Activated CD4-positive, alpha-beta T cell treated with anti-CD3 and anti-CD28 coated beads, Interleukin-2, Interleukin-6, amounts not matched to agents 100 ng/mL and 50 ng/mL, durations not matched to agents 16 hours and 8 hours (primary cell): ENCODE measurements at places on chromosomes 2 and 18.
A peak's percentile ranks its signal among the peaks of the same experiment; 100 is the strongest.

DNA sequence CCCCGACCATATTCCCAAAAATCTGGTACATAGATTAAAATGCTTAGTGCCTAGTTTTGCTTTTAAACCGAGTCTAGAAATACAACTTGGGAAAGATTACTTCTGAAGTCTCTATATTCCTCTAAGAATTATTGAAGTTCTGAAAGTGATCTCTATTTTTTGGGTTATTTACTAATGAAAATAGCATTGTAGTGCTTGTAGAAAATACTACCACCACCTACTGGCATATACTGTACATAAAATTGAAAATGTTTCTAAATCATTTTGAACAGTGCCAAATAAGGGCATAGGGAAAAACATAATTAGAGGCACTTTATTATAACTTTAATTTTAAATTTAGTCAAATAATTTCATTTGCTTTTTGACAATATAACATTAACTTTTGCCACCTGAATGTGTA is 1399.6 kb upstream of the ZEB2 start:
- no peak for DNase-seq

- no peak for DNase-seq
Observed at GRCh38 chr2:51404226-51404625, 372.3 kb upstream of the NRXN1 start.

GRCh38 chr18:59200787-59201186 is 19.2 kb upstream of the GRP start:
- DNase-seq: no peak

GRCh38 chr2:178870703-178871102 is 63.5 kb upstream of the TTN start:
- DNase-seq: peak; percentile 17

DNA sequence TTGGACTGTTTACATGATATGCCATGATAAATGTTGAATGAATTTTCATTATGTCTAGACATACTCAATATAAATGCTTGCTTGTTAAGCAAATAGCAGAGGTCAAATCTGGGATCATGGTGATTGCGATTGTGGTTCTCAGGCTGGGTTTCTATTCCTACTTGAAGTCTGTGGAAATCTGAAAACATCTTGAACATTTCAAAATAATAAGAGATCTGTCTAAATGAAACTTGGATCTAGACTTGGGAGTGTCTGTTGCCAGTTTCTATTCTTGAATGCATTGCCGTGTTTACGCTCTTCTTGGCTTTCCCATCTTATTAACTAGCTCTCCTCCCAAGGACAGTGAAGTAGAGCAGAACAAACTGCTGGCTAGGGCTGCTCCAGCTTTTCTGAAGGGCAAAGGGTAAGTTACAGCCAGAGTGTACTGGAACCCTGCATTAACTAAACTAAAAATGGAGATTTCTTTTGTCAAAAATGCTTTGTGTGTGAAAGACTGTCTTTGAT is 127.7 kb downstream of the DTNA start:
- DNase-seq: no peak

GRCh38 chr2:231373786-231374349 is 21.6 kb upstream of the B3GNT7 start:
- no peak for DNase-seq

GRCh38 chr18:75754433-75754832 is 326.9 kb upstream of the SMIM21 start:
- DNase-seq: no peak

GRCh38 chr2:25615920-25616319 is 57.5 kb downstream of the DTNB start:
- DNase-seq: no peak

GRCh38 chr18:57433482-57433881 is 1.7 kb upstream of the ONECUT2 start:
- no peak for DNase-seq

DNA sequence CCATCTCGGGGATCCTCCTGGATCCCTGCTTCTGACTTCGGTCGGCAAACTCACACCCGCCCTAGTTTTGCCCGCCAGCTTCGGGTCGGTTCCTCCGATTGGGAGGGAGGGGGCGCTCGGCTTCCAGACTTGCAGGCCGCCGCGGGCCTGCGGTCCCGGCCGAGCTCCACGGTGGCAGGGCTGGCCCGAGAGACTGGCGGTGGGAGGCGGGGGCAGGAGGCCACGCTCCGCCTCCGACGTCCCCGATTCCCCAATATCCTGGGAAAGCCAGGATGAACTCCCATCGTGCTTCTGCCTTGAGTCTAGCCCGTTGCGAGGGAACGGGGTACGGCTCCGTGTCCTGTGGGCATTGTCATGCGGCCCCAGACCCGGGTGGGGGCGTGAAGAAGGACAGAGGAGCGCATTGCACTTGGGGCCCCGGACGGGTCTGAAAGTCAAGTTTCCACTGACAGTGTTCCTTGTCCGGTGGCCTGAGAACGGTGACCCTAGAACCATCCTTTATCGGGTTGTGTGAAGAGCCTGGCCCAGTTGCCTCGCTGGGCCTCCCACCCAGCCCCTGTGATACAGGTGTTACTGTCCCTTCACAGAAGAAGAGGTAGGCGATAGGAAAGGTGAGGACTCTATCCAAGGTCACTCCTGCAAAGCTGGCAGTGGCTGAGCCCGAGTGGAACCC is 2.4 kb upstream of the INHBB start:
- DNase-seq: peak; percentile 76

- DNase-seq: no peak
Observed at GRCh38 chr2:105606081-105606480, 138.6 kb upstream of the NCK2 start.

GRCh38 chr2:23092831-23093230 is 292.1 kb upstream of the KLHL29 start:
- DNase-seq: no peak

GRCh38 chr2:54669677-54670484 is 53.6 kb upstream of the EML6 start:
- no peak for DNase-seq

DNA sequence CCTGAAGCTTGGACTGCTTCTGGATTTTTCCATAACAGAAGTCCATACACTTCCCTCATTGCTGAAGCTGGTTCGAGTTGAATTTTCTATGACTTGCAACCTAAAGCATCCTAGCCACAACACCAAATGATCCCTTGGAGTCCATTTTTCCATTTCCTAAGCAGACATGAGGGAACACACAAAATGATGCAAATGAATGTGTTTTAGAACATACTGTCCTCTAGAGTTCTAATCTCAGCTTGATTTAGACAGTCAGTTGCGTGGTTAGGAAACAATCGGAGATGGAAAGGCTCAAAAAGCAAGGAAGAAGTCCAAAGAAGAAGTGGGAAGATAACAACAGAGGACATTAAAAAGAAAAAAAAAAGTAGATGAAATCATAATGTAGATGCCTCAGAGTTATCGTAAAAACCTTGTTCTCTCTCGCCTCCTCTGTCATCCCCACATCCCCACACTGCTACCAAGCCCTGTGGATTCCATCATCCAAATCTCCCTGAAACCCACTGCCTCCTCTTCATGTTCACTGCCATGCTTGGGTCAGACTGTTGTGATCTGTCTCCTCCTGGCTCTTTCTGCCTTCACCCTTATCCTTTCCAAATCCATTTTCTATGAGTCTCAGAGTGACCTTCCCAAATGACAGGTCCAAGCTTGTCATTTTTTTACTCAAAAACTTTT is 58.4 kb downstream of the TMEM247 start:
- DNase-seq: no peak

DNA sequence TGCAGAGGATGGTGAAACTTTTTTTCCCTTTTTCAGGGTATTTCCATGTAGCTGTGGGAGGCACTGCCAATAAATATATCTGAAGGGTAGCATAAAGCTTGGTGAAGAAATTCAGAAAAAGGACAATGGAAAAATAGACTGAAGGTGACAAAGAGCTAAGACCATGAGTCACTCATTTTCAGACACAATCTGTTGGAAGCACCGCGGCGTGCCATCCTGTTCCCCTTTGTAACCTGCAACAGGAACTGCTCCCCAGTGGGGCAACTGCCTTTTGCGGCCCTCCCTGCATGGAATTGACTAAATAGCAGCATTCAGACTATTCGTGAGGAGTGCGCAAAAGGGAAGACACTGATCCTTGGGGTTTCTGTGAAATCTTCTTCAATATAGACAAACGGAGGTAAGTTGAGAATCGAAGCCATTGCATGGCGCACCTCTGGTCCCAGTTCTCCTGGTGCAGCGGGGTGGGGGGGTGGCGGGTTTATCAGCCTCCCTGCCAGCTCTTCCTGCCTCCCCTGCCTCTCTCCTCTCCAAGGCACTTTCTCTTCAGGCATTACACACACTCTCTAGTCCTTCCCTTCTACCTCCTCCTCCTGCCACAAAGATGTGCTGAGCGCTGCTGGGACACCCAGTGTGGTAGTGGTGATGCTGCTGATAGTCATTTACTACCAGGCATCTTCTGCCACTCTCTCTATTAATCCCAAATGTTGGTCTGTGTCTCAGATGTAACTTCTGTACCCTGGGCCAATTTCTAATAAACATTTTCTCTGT is 126.2 kb upstream of the TMEM200C start:
- no peak for DNase-seq

- DNase-seq: no peak
Observed at GRCh38 chr2:239035997-239036731, 188.3 kb downstream of the TWIST2 start.

- DNase-seq: no peak
Observed at GRCh38 chr2:55902971-55903370, 20.6 kb downstream of the EFEMP1 start.

GRCh38 chr2:134416637-134417036 is 162.8 kb downstream of the MGAT5 start:
- DNase-seq: no peak

DNA sequence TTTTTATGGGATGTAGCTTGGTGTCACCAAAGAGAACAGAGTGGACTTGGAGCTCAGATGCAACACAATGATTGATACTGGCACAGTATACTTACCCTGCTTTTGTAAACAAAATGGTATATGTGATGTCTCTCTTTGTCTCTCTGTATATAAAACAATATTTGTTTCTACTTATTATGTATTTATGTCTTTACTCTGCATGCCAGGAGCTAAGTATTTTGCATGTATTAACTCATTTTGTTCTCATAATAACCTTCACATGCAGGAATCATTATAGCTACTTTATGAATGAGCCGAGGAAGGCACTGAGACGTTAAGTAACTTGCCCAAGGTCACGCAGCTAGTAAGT is 27.9 kb upstream of the CASP8 start:
- no peak for DNase-seq

DNA sequence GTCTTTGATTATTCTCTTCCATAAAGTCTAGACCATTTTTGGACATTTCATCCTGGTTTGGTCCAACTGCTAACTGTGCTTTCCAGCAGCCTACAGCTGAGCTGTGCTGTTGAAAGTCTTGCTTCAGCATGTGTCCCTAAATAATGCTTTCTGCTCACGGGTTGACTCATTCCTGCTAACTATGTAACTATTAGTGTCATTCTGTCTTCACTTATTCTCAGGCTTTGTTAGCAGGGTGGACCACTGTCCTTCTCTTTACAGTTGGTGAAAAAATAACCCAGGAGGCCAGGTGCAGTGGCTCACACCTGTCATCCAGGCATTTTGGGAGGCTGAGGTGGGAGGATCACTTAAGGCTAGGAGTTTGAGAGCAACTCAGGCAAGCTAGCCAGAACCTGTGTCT is 8.9 kb downstream of the ADAM23 start:
- DNase-seq: no peak

GRCh38 chr2:68282811-68283418 is 30.6 kb upstream of the PPP3R1 start:
- peak; percentile 45 for DNase-seq
